ENCODE measurements at places on chromosomes 3 and 15.
A peak's percentile ranks its signal among the peaks of the same experiment; 100 is the strongest.

DNA sequence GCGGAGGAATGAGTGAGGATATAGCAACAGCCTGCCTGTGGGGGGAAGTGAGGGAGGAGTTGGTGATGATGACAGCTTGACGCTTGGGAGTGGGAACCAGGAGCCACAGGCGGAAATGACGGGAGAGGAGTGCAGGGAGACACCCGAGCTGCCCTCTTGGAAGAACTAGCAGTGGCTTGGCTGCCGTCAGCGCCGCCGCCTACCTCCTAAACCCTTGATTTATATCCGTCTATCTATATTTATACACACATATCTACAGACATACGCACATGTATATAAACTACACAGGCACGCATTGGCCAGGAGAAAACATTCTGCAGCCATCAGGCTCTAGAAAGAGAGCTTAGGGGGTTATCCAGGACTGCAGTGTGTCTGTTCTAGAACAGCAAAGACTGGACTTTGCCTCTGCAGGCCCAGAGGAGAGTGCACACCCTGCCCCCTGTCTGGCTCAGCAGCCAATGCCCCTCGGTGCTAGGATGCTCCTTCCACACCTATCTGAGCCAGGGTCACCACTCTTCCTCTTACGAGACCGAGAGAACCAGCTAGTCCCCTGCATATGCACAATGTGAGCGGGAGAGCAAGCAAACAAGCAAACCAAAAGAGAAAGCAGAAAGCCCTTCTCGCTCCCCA is 45.3 kb upstream of the MAGEF1 start:
- no peak for DNase-seq

DNA sequence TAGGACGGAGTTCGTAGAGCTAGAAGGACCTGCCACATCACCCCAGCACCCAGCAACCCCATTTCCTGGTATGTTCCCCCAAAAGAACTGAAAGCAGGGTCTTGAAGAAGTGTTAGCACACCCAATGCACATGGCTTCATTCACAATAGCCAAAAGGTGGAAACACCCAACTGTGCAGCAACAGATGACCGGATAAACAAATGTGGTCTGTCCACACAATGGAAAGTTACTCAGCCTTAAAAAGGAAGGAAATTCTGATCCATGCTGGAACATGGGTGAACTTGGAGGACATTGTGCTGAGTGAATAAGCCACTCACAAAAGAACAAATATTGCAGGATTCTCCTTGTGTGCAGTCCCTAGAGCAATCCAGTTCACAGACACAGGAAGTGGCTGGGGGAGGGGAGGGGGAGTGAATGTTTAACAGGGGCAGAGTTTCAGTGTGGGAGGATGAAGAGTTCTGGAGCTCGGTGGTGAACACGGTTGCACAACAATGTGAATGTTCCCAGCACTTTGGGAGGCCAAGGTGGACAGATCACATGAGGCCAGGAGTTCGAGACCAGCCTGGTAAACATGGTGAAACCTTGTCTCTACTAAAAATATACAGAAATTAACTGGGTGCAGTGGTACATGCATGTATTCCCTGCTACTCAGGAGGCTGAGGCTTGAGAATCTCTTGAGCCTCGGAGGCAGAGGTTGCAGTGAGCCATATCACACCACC is 157.5 kb downstream of the NUP210 start:
- DNase-seq: no peak

- DNase-seq: no peak
Measured at GRCh38 chr3:171165499-171165921, 139.0 kb upstream of the SLC2A2 start.

DNA sequence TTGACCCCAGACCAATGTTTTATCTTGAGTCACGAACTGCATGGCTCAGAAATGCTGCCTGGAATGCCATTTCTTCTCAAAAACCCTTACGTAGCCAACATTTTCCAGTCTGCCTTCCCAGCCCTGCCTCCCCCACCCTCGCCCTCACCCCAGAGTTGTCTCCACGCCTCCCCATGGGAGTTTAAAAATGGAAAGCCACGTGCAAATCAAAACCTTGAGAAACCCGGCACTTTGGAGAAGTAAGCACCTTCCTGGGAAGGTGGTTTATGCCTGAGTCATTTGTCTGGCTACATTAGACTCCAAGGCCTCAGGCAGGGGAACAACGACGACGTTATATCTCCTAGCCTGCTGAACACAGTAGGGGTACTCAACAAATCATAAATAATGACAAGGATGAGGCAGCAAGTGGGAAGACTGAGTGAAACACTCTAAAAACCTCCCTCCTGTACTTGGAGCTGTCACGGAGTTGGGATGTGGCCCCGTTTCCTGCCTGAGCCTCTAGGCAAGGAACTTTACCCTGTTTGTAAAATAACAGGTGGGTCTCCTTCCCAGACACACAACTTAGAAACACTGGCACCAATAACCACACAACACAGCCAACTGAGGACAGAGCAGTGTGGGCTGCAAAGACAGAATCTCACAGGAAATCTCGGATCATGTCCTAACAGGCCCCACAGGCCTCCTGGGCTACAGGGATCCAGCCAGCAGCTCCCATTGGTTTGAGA is 179.1 kb downstream of the NTRK3 start:
- DNase-seq: no peak

- no peak for DNase-seq
Measured at GRCh38 chr3:98518816-98519215, 3.9 kb downstream of the CLDND1 start.

DNA sequence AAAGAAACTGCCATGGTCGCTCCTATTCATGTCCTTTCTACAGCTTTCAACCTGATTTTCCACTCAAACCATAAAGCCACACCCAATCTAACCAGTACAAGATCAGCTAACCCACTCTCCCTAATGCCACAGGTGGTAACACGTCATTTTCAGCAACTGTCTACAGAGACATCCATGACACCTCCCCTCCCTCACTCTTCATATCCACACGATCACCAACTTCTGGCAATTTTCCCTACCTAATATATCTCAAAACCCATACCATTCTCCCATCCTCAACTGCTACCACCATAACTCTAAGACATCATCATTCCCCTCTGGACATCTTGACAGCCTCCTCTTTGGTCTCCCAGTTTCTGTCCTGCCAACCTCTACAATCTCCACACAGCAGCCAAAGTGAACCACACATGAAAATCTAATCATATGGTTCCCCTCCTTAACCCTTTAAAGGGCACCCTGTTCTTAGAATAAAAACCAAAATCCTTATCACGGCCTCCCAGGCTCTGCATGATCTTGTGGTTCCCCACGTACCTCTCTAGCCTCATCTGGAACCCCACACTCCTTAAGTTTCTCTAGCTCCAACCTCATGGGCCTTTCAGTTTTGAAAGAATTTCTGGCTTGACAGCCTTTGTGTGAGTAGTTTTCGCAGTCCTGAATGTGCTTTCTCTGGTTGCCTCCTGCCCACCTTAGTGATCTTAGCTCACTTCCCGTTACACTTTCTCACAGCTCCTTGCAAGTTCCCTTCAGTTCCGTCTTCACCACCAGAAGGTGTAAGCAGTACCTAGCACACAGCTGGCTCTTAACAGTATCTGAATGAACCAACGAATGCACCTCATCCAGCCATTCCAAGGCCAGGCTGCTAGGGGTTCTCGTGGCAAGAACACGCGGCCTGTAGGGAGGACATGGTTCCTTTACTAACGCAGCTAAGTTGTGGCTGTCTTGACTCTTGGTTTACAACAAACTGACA is 33.4 kb downstream of the SPINK8 start:
- peak; percentile 18 for DNase-seq

GRCh38 chr3:148102156-148102555 is 595.5 kb upstream of the AGTR1 start:
- DNase-seq: no peak

GRCh38 chr3:113556316-113556945 is 24.1 kb downstream of the SIDT1 start:
- DNase-seq: no peak

GRCh38 chr3:23314981-23315762 is 112.0 kb downstream of the UBE2E2 start:
- no peak for DNase-seq

DNA sequence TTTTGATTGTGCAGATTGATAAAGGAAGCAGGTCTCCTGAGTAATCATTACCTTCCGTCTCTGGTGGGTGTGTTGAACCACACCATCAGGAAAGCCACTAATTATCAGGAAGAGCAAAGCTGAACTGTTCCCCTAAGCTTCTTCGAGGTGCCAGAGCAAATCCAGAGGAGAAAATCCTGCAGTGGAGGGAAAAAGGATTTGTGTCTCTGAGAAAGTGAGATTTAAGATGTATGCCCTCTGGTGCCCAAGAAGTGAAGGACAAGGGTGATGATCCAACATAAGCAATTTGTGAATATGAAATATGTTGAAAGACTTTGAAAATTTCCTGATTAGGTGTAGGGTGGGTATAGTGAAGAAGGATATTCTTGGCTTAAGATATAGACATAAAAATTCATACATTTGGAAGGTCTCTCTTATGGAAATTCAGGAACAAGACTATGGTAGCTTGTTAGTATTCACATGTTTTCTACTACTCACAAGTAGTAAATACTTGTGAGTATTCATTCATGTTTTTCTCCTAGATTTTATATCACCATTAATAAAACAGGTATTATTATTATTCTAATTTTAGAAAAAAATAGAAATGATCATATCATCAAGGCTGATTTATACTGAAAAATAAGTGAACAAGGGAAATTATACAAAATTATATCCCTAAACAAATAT is 34.8 kb downstream of the COMMD2 start:
- DNase-seq: peak; percentile 9

Measured in effector memory CD8-positive, alpha-beta T cell (primary cell).